Progenitor cell of endocrine pancreas (in vitro differentiated cells): ENCODE measurements at places on chromosomes 16 and 17. TPM values are rescaled to one million over a fixed set of nuclear protein-coding genes. Genes with fewer than 3 reads are reported as not detected.

- no peak overlapping the region for H3K27ac ChIP-seq
- no peaks in the 10 kb centered on the region for H3K4me1 ChIP-seq
- DNase-seq: no peak
Observed at GRCh38 chr17:80959330-80960036, 32.2 kb upstream of the CHMP6 start.

GRCh38 chr16:57952909-57953308 lies 18.0 kb downstream of the CNGB1 start:
- no peak overlapping the region for H3K4me3 ChIP-seq
- no peaks in the 10 kb centered on the region for H3K36me3 ChIP-seq
- H3K27ac ChIP-seq: no peak overlapping the region
- peaks cover 1% of the 10 kb centered on the region for H3K4me1 ChIP-seq
- H3K27me3 ChIP-seq: peaks cover 3% of the 10 kb centered on the region

DNA sequence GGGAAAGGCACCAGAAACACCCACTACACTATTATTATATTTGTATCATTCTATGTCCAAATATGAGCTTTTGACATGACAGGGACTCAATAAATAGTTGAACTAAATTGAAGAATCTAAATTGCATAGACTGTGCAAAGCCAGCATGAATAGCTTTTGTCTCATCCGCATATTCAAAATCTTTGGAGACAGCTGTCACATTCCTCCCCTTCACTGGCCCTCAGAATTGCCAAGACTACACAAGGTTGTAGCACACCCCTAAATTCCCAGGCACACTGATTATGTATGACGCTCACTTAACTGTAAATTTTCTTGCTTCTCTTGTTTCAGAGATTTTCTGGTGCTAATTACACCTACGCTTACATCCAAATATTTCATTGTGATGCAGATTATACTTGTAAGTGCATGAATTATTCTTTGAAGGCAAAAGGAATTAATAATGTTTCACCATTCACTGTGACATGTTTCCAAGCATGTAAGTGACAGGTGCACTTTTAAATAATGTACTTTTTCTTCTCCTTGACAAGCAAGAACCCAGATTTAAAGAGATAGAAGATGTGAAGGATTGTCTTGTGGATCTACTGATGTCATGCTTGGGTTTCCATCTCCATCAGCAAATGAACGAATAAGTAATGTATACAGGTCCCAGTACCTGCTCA lies 47.5 kb downstream of the CA10 start:
- H3K27me3 ChIP-seq: no peaks in the 10 kb centered on the region
- H3K36me3 ChIP-seq: no peaks in the 10 kb centered on the region
- no peaks in the 10 kb centered on the region for H3K4me1 ChIP-seq
- H3K27ac ChIP-seq: no peak overlapping the region
- DNase-seq: no peak

C17orf50 gene
- not detected in 2 replicates for total RNA-seq

RNF227 gene
- total RNA-seq: 1.8 and 2.3 TPM in 2 replicates
